ENCODE measurements at places on chromosomes 2 and 18.

- DNase-seq = peak; percentile 62
These were observed 3.4 kb downstream of the ZEB2 start for GRCh38 chr2:144516411-144516980.

DNA sequence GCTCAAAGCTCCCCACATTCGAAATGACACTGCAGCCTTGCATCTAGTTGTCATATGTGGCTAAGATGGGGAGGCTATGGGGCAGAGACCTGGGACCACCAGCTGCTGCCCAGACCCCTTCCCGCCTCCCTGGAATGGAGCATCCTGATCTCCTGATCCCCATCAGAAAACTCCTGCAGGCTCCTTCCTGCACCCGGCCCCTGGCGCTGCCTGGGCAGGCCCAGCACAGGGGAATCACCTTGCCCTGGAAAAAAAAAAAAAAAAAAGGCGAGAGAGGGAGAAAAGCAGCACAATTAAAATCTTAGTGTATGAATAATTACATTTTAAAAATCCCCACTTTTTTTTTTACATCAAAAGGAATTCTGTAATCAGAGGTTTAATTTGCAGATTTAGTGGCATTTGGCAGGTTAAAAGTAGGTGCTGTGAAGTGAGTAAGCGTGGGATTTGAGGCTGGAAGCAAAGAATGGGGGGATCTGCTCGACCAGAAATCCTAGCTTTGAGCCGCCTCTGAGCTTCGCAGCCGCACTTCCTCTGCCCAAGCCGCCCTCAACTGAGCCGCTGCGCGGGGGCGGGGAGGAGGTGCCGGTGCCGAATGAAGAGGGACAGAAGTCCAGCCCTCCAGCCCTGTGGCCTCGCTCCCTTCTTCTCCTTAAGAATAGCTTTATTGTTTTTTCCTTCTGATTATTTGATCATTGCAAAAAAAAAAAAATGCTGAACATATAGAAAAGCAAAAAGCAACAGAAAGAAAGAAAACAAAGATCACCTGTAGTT, 30.0 kb downstream of the THNSL2 start:
- DNase-seq = peak; percentile 38

DNA sequence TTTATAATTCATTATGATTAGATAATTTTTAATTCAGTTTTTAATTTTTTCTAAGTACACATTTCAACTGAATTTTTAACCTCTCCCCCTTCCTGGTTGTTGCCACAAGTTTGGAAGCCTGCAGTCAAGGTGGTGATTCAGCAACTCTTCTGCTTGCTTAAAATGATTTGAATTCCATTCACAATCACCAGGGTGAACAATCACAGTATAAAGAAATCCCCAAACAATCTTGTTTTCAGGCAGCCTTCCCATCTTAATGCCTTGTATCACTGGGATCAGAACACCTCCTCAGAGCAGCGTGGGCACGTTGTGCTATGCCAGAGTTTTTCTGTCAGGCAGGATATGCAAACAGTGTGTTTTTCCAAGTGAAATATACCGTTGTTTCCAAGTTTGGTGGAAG, 46.7 kb upstream of the BARD1 start:
- DNase-seq = no peak

DNA sequence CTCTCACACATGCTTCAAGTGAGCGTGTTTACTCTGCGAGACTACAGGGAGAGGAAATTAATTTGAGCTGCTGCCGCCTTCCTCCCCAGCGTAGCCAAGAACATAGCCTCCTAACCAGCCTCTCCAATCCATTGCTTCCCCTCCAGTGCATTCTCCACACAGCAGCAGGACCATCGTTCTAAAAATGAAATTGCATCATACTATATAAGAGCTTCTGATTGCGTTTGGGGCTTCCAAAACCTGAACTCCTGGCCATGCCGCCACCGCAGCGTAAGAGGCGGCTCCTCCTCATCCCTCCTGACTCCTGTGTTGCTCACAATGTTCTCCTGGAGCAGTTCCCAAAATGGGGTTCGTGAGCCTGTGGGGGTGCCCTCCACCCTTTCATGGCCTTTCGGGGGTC, 142.1 kb downstream of the MYT1L start:
- DNase-seq = no peak

- DNase-seq = no peak
These were observed 4.5 kb upstream of the TMBIM1 start for GRCh38 chr2:218296847-218297246.

- DNase-seq = no peak
These were observed 4.6 kb upstream of the ST6GAL2 start for GRCh38 chr2:106890606-106891005.

DNA sequence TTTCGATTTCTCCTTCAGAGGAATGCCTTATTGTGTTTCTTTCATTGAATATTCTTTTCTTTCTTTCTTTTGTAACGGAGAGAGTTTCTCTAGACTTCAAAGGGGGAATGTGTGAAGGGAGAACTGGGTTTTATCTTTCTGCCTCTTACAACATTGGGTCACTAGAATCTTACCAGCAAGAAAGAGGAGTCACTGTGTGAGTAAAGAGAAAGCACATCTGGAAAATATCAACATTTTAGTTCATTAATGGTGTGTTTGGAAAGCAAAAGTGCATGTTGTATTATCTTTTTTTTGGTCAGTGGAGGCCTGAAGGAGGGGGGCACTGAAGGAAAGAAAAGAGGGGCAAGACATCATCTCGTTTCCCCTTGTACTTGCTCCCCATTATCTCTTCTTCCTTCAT, 86.6 kb upstream of the THOC1 start:
- DNase-seq = no peak

- no peak for DNase-seq
These were observed 60.9 kb upstream of the TWIST2 start for GRCh38 chr2:238786792-238787490.

- no peak for DNase-seq
These were observed at the start of gene MAL for GRCh38 chr2:95025406-95026319. Gene MAL (plus strand): TSS chr2:95025708. CDS start chr2:95025793, 85 bp downstream.

DNA sequence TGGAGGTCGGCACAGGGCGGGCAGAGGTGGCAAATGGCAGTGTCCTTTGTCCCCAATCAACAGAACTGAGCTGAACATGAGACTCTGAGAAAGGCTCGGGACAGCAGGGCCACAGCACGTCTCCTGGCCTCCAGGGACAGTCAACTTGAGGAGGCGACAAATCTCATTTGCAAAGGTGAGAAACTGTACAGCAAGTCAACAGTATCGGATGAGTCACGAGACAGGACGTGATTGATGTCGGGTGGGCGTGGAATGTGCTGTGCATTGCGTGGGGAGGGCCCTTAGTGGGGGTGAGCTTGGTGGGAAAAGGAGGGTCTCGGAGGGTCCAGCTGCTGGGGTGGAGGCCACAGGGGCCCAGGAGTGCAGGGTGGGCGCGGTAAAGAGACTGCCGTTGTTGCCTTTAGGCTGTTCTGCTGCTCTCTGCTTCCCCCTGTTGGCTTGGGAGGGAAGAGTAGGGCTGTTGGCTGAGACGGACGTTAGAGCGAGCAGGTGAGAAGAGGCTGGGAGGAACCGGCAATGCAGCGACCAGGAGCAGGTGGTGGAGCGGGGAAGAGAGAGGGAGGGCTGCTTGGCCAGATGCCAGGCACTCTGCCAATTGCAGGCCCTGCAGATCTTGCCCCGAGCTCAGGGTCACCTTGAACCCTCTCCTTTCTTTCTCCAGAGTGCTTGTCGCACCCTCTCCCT, 164.3 kb downstream of the BCL2 start:
- DNase-seq = peak; percentile 56

GRCh38 chr18:24055878-24056277, 41.3 kb downstream of the TTC39C start:
- no peak for DNase-seq

GRCh38 chr2:167937403-167937802, 310.0 kb downstream of the STK39 start:
- no peak for DNase-seq

GRCh38 chr2:96869281-96869821, 529 bp downstream of the SEMA4C start:
- peak; percentile 95 for DNase-seq

GRCh38 chr18:48003426-48004349, 73.2 kb upstream of the SMAD2 start:
- DNase-seq = peak; percentile 36

GRCh38 chr2:63369146-63369545, 219.1 kb downstream of the WDPCP start:
- no peak for DNase-seq

DNA sequence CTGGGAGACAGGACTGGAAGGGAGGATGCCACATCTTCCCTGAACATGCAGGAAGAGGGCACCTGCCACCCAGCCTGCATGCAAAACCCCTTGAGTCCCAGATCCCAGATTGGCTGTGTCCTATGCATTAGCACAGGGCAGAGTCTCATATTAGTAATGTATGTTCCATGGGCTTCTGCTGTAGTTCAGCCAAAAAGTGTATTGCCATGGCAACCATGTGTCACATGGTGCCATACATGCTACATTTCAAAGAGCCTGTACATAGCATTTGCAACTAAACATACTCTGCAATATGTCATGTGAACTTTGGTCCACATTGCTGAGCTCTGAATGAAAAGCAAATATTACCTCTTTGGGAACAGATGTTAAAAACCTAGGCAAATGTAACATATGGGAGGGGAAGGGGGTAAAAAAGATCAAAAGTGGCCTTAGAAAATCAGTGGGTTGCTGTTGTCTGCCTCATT, 78.4 kb downstream of the DPP4 start:
- DNase-seq = peak; percentile 26

Data from right hindlimb (tissue), 1 donor.